NCI-H1092 treated with DMSO at 0.1 percent for 48 hours (cell line): ENCODE measurements at places on chromosomes 16 and 17.
A peak's percentile ranks its signal among the peaks of the same experiment; 100 is the strongest.

- no peak for DNase-seq
Observed at GRCh38 chr16:85370881-85371651, 242.1 kb upstream of the GSE1 start.

DNA sequence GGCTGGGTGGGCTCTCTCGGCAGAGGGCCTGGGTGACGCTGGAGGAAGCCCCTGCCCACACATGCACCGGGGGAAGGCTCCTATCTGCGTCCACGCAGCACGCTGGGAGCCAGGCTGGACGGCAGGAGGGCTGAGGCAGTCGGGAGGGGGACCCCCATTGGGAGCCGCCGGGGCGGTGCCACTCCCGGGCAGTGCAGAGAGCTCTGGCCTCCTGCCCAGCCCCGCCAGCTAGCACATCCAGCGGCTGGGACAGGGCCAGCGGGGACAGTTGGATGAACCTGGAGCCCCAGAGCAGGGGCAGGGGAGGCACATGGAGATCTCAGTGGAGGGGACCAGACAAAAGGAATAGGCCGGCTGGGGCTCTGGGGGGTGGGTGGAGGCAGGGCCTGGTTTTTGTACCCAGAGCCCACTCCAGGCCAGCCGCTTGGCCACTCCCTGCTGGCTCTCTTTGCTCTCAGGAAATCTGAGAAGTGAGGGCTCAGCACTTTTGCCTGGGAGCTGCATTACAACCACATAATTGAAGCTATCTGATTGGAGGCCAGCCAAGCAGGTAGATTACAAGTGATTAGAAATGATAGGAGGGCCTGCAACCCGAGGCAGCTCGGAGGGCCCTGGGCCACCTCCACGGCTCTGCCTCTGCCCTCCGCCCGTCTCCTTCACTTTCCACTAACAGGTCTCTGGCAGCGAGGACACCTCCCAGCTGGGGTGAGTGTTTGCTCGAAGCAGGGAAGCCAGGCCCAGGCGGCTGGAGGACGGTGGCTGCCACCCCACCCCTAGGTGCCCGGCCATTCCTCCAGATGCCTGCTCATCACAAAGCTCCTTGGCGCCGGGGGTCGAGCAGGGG is 40.1 kb downstream of the ENGASE start:
- peak; percentile 98 for DNase-seq

DNA sequence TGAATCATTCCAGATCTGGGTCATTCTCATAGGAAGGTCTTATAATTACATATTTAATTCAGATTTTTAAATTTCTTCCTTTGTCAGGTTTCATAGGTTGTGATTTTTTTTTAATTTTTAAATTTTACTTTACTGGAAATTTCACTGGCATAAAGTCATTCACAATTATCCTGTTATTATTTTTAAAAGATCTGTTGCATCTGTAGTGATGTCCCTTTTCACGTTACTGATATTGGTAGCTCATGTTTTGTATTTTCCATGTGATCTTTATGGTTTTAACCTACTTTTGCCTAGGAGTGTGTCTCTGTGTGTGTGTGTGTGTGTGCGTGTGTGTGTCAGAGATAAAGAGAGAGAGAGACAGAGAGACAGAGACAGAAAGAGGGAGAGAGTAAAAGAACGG is 216.6 kb upstream of the KCNJ16 start:
- DNase-seq: no peak

GRCh38 chr17:13600475-13601321 is 1.0 kb downstream of the HS3ST3A1 start:
- no peak for DNase-seq

DNA sequence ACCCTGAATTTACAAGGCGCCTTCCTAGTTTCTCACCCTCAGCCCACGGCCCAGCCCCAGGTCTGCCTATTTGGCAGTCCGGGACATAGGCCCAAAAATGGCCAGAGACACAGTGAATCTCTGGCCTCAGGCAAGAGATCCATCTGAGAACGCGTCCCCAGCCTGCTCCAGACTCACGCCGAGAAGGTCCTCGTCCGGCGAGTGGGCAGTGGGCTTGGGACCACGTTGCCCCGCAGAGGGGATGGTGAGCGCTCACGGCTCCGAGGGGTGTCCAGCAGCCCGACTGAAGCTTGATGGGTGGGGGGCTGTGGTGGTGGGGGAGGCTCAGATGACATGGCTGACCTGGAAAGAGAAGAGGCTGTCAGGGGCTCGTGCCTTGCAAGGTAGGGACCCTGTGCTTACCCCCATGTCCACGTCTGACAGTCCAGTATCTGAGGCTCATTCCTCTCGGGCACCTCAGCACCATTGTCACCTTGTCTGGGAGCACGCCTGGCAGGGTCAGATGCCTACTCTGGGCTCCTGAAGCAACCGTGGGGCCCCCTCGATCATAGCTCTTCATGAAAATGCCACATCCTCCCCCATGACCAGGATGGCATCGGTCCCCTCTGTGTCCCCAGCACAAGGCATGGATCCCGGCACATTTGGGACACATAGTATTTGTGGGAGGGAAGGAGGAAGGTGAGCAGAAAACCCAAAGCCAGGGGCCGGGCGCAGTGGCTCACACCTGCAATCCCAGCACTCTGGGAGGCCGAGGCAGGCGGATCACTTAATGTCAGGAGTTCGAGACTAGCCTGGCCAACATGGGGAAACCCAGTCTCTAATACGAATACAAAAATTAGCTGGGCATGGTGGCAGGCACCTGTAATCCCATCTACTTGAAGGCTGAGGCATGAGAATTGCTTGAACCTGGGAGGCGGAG is 9.6 kb downstream of the CARHSP1 start:
- DNase-seq: no peak

DNA sequence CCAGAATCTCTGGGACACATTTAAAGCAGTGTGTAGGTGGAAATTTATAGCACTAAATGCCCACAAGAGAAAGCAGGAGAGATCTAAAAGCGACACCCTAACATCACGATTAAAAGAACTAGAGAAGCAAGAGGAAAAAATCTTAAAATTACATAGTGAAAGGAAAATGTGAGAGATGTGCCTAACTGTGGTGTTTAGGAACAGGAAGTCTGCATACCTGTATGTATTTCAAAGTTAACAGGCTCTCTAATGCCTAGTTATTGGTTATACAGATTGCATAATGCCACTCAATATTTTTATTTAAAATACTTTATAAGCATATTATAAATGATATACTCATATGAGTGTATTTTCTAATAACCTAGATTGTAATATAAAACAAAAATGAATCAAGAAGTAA is 25.9 kb downstream of the ZNF267 start:
- DNase-seq: no peak

GRCh38 chr16:28010671-28011070 is 52.8 kb downstream of the GSG1L start:
- no peak for DNase-seq

DNA sequence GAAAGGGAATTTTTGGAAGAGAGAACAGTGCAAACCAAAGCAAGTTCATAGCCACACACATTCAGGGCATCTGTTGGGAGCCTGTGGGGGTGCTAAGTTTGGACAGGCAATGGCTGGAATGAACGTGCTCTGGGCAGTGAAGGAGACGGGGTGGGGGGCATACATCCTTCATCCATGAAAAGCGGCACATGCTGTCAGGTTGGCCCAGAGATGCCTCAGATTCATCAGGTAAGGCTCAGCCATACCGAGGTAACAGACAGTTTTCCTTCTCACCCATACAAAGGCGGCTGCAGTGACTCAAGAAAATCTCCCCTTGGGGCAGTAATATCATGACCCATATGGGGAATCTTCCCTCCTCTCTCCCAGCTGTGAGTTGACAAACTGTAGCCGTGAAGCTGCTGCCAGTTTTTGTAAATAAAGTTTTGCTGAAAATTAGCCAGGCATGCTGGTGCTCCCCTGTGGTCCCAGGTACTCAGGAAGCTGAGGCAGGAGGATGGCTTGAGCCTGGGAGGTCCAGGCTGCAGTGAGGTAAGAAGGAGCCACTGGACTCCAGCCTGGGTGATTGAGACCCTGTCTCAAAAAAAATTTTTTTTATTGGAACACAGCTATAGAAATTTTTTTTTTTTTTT is 9.2 kb upstream of the UBALD2 start:
- no peak for DNase-seq

GRCh38 chr17:9643611-9644010 is 1.7 kb upstream of the USP43 start:
- no peak for DNase-seq

DNA sequence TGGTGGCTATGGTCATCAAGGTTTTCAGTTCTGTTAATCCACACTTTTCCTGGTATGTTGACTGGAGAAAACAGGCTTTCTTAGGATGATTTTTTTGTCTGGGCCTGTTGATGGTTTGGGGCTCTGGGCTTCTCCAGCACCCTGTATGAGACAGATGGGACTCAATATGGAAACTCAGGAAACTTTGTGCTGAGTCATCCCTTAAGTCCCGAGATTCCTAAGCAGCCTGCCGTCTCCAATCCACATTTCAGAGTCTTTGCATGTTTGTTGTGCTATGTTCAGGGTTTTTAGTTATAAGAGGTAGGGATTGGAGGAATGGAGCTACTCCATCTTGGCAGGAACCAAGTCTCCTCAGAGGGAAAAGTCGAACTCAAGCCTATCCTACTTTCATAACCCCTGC is 253.3 kb upstream of the FOXF1 start:
- DNase-seq: no peak

DNA sequence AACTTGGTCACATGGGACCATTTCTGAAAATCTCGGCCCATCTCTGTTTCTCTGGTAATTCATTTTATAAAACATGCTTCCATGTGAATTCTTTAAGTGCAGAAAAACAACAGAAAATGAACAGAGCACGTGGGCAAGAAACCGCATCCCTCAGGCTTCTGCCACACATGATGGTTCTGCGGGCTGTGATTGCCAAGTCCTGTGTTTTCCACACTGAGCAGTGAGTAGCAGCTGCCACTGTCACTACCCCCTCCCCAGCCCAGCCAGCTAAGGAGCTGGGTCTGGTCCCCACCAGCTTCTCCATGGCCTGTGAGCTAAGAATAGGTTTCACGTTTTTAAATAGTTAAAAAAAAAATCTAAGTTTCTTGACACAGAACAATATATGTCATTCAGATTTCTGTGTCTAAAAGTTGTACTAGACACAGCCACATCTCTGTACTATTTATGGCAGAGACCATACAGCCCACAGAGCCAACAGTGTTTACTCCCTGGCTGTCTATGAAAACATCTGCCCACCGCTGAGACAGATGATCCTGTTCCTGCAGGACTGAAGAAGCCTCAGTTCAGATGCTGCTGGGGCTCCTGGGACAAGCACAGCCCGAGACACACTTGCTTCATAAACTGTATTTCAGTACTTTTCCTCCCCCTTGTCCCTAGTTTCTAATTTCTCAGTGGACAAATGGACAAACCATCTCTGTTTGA is 41.5 kb downstream of the USP22 start:
- no peak for DNase-seq

GRCh38 chr17:78038748-78039288 is 80.3 kb downstream of the TNRC6C start:
- no peak for DNase-seq

DNA sequence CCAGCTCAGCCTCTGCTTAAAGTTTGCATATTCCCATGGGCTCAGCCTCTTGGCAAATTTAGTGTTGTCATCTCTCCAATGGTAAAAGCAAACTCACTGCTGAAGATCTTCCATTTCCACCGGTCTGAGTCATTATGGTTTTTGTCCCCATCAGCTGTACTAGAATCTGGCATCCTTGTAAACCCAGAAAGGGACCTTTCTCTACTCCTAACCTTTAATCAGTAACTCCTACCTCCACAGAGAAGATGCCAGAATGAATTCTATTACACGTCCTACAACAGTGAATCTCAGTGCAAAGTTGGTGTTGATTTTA is 45.8 kb downstream of the ZNF652 start:
- DNase-seq: no peak

GRCh38 chr16:31477220-31478216 is 5.4 kb upstream of the SLC5A2 start:
- no peak for DNase-seq

- DNase-seq: no peak
Observed at GRCh38 chr17:31521632-31522283, 130.3 kb downstream of the RAB11FIP4 start.

GRCh38 chr16:86428729-86429517 is 81.4 kb upstream of the FOXF1 start:
- DNase-seq: no peak

GRCh38 chr16:67017421-67017750 is 11.6 kb upstream of the CBFB start:
- no peak for DNase-seq
